ENCODE measurements at places on chromosomes 2 and 18.

DNA sequence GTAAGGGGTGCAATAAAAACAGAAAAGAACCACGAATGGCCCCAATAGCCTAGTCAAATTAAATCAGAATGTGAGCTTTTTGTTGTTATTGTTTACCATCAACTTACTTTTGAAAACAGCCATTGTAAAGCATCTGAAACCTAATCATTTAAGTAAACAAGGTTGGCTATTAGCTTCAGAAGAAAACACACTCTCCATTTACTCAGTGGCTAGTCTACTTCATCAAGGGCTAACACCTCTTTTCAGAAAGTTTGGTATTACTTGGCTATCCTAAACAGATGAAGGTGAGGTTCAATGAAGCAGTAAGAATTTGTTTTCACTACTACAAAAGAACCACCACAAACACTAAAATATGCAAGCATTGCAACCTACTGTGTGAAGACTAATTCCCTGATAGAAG, 398.0 kb downstream of the CDH2 start:
- no peak for DNase-seq

- no peak for DNase-seq
These were observed 116.7 kb downstream of the CTIF start for GRCh38 chr18:48655508-48655907.

- DNase-seq = no peak
These were observed 2.0 kb upstream of the MYT1L start for GRCh38 chr2:2333076-2333475.

- DNase-seq = peak; percentile 57
These were observed 32.0 kb downstream of the CENPO start for GRCh38 chr2:24824966-24825882.

GRCh38 chr2:42614838-42615237, 46.4 kb downstream of the MTA3 start:
- no peak for DNase-seq

GRCh38 chr18:59395226-59396175, 36.4 kb upstream of the LMAN1 start:
- no peak for DNase-seq

DNA sequence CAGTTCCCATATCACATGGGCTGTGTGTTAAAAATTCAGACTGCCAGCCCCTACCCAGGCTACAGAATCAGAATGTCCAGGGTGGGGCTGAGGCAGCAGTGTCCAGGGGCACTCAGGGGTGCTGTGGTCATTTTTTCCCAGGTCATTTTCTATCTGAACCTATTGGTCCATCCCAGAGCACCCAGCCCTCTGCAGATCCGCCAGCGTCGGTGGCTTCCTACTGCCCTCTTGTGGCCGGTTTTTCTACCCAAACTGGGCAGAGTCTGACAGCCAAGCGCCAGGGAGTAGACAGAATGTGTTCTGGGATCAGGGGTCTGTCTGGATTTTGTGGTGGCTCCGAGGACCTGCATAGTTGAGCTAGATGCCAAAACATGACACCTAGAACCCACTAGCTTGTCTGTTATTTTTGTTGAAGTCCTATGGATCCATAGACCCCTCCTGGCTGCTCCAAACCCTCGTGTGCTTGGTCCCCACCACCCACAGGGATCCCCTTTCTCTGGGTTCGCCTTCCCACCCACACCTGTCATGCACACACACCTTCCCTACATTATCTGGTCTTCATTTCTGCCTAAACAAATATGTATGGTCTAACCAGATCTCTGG, 34.1 kb upstream of the RMDN2 start:
- DNase-seq = peak; percentile 75

DNA sequence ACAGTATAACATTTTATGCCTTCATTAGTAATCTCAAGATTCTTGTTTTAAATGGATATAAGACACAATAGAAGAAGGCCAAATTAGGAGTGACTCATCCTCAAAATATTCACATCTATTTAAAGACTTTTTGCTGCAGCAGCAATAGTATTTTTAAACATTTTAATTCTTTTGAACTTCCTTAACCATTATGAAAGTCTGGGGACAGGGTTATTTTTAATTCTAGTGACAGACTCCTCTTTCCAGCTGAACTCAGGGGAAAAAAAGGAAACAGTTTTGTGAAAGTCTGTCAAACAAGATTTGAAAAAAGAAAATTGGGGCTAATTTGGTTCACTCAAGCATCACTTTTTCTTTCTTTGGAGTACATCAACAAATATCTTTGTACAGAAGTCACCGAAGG, 541.8 kb downstream of the NUP35 start:
- DNase-seq = no peak

- DNase-seq = no peak
These were observed 2.7 kb upstream of the WNT6 start for GRCh38 chr2:218856896-218857243.

DNA sequence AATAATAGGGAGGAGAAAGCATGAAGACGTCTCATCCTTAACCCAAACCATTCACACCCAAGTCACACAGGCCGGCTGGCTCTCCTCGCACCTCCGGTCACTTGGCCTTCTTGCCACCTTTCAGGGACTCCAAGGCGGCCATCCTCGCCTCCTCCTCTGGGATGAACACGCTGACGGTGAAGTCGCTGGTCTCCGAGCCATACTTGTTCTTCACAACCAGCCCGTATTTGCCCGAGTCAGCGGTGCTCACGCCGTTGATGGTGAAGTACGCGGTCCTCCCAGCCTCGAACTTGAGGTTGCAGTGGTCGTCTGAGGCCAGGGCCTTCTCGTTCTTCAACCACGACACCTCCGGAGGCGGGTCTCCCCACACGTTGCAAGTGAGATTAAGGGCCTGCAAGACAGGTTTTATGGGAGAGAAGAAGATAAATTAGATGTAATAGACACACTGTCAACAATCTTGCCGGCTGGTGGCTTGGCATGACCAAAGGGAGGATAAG, 54.3 kb upstream of the LPIN2 start:
- DNase-seq = peak; percentile 42

DNA sequence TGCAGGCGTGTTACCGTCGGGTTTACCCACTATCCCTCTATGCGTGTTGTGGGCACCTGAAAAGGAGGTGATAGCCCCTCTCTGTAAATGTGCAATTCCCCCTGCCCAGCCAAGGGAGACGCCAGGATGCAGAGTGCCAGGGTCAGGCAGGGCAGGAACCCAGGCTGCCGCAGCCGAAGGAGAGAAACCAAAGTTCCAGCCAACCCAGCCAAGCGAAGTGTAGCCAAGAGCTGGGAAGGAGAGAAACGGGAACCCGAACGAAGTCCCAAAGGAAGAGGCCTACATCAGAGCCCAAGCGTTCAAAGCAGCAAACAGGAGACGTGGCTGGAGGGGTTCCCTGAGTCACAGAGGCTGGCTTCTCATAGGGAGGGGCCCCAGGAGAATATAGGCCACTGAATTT, 24.2 kb upstream of the SPR start:
- no peak for DNase-seq

- no peak for DNase-seq
These were observed 255.5 kb upstream of the FN1 start for GRCh38 chr2:215691346-215691745.

DNA sequence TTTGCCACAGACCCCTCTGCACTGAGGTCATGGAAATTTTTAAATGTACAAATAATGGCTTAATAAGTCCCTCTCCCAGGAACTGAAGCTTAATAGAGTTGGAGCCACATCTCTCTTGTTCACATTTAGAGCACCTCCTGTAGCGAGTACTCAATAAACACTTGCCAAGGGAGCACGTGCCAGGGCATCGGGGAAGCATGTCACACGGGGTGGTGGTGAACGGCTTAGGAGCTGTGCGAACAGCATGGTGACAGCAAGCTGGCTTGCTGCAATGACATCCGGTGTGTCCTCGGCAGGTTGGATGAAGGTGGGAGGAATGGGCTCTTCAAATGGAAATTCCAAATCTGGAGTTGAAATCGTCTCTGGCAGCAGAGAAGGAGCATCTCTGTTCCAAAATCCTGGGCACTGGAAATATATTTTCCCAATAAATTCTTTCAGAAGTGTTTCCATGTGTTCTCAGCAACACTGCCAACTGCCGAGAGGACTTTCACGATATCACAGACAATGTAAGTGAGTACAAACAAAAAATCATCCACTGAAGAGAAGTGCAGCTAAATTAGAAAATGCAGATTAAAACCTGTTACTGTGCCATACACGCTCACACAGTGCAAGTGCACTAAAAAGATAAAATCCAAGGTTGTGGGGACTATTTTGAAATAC, 74.1 kb downstream of the GALR1 start:
- no peak for DNase-seq

- DNase-seq = no peak
These were observed 194.8 kb upstream of the DOK6 start for GRCh38 chr18:69205925-69206324.

DNA sequence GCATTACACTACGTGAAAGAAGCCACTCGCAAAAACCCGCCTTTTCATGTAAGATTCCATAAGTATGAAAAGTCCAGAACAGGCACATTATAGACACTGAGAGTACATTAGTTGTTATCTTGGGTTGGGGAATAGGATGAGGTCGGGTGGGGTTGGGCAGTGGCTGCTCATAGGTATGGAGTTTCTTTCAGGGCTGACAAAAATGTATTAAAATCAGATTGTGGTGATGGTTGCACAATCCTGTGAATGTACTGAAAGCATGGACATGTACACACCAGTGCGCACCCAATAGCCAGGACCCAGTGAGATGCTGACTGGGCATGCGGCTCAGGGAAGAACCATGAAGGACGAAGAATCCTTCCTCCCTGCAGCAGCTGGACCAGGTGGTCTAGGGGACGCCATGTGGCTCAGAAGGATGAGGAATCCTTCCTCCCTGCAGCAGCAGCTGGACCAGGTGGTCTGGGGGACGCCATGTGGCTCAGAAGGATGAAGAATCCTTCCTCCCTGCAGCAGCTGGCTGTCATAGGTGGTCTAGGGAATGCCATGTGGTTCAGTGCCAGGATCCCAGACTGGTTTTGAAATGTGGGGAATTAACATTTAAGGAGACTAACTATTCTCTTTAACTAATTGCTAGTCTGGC, 50.1 kb downstream of the MBP start:
- no peak for DNase-seq

GRCh38 chr18:31716362-31716761, 32.0 kb upstream of the B4GALT6 start:
- no peak for DNase-seq

DNA sequence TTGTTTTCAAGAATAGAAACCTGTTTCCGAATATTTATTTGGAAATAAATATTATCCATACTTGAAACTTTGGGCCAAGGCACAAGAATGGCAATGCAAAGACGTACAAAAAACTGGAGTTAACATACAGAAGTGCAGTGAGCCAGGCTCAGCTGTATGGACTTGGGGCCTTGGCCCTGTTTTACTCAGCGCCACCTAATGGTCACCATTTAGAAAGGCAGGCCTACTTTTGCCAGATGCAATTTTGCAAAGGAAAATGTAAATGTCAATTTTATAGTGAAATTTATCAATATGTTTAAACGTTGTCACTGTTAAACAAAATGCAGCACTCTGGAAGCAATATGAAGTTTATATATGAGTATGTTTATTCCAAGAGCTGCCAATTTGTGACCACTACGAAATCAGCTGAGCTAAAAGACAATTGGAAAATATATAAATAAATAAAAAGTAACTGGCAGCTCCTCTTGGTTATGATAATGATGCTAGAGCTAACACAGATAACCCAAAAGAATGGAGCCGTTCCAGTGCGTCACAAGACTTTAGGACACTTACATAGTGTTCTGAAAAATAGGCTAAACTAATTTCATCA, 155.0 kb downstream of the ARHGAP15 start:
- peak; percentile 46 for DNase-seq

DNA sequence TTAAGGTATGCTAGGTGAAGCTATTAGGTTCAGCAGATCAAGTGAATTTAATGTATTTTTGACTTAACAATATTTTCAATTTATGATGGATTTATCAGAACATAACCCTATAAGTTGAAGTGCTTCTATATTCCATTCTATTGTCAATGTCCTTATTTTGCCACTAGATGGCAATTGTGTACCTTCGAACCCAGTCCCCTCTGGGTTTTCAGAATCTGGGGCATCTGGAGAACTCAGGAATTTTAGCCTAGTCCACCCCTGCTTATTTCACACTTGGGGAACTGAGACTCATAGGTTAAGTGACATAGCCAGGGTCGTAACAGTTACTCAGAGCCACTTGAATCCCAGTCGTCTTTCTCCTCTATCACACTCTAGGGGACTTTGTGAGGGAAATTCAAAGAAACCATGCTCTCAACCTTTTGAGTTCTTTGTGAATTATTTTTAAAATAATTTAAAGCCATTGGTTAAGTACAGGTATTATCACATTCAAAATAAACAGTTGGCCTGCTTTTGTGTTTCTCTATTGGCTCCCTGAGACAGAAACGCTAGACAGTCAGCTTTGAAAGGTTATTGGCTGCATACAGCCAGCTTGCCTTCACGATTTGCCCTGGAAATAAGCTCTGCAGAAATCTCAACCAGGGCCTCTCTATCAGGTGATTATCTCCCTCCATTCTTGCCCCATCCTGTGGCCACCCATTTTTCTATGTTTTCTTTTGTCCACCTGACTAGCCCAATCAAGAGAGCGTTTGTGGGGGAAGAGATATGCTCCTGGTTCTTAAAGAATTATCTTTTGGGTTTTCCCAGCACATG, 145.0 kb downstream of the TTC27 start:
- no peak for DNase-seq

DNA sequence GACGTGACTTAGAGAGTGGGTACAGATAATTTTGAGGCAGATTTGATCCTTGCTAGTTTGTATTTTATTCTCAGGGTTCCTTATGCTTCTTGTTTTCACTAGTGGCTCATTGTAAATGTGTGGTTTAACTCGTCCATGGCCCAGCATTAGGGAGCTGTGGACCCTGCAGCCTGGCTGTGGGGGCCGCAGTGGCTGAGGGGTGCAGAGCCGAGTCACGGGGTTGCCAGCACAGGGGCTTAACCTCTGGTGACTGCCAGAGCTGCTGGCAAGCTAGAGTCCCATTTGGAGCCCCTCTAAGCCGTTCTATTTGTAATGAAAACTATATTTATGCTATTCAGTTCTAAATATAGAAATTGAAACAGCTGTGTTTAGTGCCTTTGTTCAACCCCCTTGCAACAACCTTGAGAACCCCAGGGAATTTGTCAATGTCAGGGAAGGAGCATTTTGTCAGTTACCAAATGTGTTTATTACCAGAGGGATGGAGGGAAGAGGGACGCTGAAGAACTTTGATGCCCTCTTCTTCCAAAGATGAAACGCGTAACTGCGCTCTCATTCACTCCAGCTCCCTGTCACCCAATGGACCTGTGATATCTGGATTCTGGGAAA, 269.9 kb downstream of the MYT1L start:
- DNase-seq = no peak

- DNase-seq = no peak
These were observed 35.1 kb downstream of the TANC1 start for GRCh38 chr2:159003555-159003954.

- DNase-seq = no peak
These were observed 218.1 kb downstream of the ZNF521 start for GRCh38 chr18:25133879-25134278.

GRCh38 chr2:46313063-46313462, 15.9 kb downstream of the EPAS1 start:
- DNase-seq = no peak

- DNase-seq = no peak
These were observed 288.4 kb upstream of the ID2 start for GRCh38 chr2:8393506-8393905.

- DNase-seq = no peak
These were observed 162.1 kb downstream of the BCL2 start for GRCh38 chr18:63157293-63158011.

- DNase-seq = peak; percentile 60
These were observed 35.4 kb downstream of the FASTKD2 start for GRCh38 chr2:206800506-206801417.
